ENCODE measurements at places on chromosomes 2 and 18.
A peak's percentile ranks its signal among the peaks of the same experiment; 100 is the strongest.

DNA sequence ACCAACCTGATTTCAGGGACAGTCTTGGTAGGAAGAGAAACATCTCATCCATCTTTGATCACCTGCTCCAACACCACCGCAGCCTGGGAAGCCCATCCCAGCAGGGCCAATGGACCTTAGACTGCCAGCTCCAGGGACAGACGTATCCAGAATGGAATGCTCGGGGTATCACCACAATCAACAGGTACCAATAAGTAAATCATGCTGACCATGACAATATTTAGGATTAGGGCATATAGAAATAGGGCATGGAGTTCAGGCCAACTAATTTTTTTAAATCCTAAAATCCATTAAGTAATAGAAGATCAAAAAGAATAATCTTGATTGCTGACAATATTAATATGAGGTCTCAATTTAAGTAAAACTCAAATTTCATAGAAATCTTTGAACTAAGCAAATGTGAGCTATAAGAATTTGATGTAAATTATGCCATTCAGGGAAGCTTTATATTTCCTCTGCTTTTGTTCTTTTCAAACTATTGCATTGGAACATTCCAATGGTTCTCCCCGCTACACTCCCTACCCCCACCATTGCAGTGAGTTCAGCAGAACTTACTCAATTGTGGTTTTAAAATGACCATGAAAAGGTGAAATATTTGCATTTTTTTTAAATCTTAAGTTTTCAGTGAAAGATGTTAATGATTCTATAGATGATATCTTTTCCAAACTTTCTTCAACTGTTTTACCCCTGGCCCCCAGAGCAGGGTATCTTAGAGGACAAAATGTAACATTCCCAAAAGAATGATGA is 138.6 kb downstream of the DNER start:
- no peak for DNase-seq

GRCh38 chr2:217433522-217433921 is 569.3 kb downstream of the TNS1 start:
- no peak for DNase-seq

DNA sequence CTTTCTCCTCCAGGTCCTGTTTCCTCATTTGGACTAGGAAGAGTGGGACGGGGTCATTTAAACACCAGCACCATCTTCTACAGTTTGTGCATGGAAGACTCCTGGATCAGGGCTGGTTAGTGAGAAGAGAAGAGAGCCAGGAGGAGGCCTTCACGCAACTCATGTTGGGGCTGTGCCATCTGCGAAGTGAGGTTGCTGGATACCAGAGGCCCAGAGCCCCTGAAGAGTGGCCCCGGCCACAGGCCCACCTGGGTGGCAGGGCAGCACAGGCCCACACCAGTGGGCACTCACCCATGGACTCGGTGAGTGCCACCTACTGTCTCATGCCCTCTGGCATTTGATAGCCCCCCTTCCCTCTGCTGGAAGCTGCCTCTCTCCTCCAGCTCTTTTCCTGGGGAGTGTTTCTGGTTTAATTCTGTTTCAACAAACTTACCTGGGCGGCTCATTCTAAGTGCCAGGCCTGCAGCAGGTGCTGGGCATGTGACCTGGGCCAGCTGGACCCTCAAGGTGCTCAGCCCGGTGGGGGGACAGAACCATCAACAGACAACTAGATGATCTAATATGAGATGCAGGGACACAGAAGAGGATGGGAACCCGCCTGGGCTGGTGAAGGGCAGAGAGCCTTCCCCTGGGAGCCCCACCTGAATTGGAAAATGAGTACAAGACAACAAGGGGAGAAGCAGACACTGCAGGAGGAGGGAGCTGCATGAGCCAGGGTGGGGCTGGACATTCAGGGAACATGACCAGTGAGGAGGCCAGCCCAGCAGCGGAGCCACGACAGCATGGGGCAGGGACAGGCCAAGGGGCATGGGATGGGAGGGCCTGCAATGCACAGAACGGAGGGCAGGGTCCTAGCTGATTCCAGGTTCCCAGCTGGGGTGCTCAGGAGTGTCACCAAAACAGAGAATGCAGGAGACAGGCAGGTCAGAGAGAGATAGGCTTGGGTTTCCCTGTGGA is 70.6 kb downstream of the MARCO start:
- DNase-seq = no peak

- no peak for DNase-seq
These were observed 680.1 kb upstream of the ZEB2 start for GRCh38 chr2:145199827-145200706.

GRCh38 chr2:230990899-230991150 is 5.1 kb upstream of the SPATA3 start:
- no peak for DNase-seq

- DNase-seq = peak; percentile 39
These were observed 61.0 kb downstream of the MAP3K20 start for GRCh38 chr2:173136599-173136998.

DNA sequence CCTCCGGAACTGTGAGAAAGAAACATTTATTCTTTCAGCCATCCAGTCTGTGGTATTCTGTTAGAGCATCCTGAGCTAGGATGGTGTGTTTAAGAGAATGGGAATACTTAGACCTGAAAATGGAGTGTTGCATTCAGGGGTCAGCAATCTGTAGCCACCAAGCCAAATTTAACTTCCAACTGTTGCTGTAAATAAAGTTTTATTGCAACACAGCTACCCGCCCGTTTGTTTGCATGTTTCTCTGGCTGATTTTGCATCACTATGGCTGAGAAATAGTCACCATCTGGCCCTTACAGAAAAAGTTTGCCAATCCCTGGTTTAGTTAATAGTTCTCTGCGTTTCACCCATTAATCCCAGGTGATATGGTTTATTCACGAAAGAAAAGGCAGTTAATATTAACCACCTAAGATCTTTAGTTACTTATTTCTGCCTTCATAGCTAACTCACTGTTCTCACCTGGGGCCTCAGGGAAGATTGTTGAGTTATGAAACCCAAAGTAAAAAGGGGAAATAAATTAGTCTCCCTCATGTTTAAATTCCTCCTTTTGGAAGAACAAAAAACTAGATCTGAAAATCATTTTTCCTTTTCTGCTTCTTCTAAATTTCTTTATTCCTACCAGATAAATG is 9.5 kb upstream of the CYS1 start:
- DNase-seq = no peak

DNA sequence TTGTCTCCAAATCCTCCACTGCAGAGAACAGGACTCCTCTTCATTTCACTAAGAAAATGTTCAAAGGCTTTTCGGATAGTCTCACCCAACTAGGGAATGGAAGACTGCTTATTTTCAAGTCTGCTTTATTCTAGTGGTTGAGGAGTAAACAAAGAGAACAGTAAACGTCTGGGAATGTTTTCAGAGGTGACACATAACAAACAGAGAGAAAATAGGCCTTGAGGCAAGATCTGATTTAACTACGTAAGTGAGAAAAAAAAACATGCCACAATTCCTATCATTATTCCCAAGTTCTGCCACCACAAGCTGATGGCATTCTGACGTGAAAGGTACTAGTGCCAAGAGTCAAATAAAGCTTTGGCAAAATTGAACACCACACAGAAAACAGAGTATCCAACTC is 16.7 kb upstream of the WIPF1 start:
- DNase-seq = no peak

DNA sequence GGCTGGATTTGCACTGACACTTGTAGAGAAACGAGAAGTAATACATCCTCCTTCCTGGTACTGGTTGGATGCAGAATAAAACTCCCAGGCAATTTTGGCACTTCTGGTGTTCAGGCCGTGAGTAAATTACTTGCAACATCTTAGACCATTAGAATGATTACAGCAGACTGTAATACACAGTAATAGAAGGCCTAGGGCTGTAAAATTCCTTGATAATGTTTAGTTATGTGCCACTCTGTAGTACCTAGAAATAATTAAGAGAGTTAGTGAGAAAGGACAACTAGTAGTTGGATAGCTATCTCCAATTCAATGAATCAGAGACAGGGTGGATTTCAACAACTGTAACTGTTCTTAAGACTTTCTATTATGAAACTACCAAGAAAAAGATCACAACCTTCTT is 356.3 kb upstream of the SETBP1 start:
- no peak for DNase-seq

DNA sequence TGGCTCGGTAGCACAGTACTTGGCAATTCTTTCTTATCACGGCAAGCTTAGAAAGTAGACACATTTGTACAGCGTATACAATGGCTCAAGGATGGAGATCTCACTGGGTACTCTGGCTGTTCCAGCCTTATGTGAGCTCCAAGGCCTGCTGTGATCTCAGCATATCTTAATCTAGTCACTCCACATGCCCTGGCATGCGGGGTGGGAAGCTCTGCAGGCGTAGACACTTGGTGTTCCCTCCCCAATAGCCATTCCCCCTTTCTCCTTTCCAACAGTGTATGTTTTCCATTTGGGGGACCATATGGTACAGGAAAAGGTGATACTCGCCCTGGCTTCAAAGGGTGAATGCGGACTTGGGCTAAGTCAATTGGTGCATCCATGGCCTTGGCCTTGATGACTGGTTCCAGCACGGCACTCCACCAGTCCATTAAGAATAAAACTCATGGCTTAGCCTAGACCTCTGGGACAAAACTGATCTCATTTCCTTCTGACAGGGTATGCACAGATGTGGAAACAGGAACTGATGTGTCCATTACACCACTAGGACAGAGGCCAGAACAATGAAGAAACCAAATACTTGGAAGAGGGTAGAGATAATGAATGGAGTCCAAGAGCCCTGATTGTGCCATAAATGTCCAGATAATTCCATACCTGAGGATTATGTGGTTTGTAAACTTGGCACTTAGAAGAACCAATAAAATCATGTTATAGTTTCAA is 28.4 kb downstream of the TGIF1 start:
- no peak for DNase-seq

- DNase-seq = no peak
These were observed 74.0 kb downstream of the MCFD2 start for GRCh38 chr2:46841621-46842020.

DNA sequence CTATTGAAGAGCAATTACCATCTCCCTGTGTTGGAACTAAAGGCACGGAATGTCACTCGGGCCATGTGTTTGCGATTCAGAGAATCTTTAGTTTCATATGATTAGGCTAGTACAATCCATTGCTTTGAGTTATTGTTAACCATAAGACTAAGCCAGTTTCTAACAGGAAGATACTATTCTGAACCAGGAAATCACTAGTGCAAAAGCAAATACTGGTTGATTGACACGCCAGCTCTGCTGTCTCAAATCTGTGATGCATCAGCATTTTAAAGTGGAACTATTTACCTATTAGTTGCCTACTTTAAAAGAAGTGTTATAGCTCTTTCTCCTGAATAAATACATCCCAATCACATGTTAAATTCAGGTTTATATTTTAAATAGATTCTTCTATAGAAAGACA is 61.9 kb downstream of the AFTPH start:
- DNase-seq = no peak

- DNase-seq = peak; percentile 78
These were observed 19.5 kb downstream of the INPP4A start for GRCh38 chr2:98463988-98464771.

GRCh38 chr2:203279288-203279687 is 40.5 kb downstream of the CYP20A1 start:
- DNase-seq = no peak

DNA sequence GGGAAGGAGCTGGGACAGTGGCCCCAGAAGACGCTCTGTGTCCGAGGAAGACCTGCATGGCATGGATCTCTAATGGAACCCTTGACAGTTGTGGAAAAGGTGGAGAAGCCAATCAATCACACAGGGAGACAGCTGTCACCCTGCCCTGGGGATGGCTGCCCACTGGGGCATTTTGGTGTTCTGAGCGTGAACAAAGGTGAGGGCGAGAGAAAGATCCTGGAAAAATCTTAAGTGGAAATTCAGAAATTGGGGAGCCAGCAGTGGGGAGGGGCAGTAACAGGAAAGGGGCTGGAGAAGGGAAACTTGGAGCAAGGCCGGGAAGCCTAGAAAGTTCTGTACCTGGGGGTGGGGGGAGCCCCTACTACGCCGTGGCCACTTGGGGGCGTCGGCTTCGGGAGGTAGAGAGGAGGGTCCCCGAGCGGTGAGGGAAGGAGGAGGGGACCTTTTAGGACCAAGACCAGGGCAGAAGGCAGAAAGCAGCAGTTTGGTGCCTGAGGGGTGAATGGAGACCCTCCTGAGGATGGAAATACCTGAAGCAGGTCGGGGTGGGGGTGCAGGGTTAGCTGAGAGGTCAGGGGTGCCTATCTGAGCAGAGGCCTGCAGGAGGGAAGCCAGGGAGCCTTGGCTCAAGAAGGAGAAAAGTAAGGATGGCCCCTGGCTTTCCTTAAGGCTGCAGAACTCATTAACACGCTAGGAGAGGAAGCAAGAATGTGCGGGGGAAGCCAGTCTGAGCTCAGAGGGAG is 30.0 kb downstream of the NGEF start:
- DNase-seq = no peak

DNA sequence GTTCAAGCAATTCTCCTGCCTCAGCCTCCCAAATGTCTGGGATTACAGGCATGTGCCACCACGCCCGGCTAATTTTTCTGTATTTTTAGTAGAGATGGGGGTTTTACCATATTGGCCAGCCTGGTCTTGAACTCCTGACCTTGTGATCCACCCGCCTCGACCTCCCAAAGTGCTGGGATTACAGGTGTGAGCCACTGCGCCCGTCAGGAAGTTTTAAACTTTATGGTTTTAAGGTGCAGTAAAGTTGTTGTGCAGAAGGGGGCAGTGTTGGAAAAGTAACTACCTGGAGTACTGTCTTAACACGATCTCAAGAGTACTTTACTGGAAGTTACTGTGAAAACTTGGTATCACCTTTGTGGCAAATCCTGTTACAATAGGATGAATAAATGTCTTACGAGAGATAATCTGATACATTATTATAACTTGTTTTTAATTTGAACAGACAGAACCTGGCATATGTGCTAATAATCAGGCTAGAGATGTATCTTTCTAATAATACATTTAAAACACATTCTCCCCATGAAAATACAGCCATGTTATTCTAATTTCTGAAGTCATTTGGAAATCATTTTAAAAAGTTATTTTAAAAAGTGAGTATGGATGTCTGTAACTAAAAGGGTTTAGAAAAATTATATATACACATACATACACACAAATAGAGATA is 10.8 kb downstream of the SPDYA start:
- peak; percentile 70 for DNase-seq

- peak; percentile 46 for DNase-seq
These were observed 3.3 kb downstream of the MYCN start for GRCh38 chr2:15943378-15944280.

GRCh38 chr2:160210599-160211138 is 10.6 kb upstream of the ITGB6 start:
- DNase-seq = peak; percentile 73

GRCh38 chr2:62197011-62197924 is 1.4 kb downstream of the B3GNT2 start:
- DNase-seq = peak; percentile 38

- DNase-seq = no peak
These were observed 392.8 kb downstream of the PTH2R start for GRCh38 chr2:208799397-208799796.

- no peak for DNase-seq
These were observed 150.3 kb upstream of the ST6GAL2 start for GRCh38 chr2:107036293-107036692.
